ENCODE measurements at places on chromosomes 1 and 21. TPM values are rescaled to one million over a fixed set of nuclear protein-coding genes. Genes with fewer than 3 reads are reported as not detected.

AKR1A1 gene
- total RNA-seq = 201 TPM

DCST1 gene
- total RNA-seq = not detected

CCDC24 gene
- 1.9 TPM for total RNA-seq

CFAP126 gene
- total RNA-seq = not detected

MATN1 gene
- total RNA-seq = under 0.01 TPM

TRIM46 gene
- total RNA-seq = 3.5 TPM

RHCE gene
- not detected for total RNA-seq

SPATA45 gene
- total RNA-seq = not detected

KRTAP13-1 gene
- not detected for total RNA-seq

F5 gene
- total RNA-seq = not detected

TCP10L gene
- not detected for total RNA-seq

GABRD gene
- not detected for total RNA-seq

GSTM4 gene
- 2.3 TPM for total RNA-seq

MDM4 gene
- total RNA-seq = 12.7 TPM

SLC1A7 gene
- not detected for total RNA-seq

AQP10 gene
- under 0.01 TPM for total RNA-seq

SYT6 gene
- not detected for total RNA-seq

SH3BGR gene
- total RNA-seq = not detected
